ENCODE measurements at places on chromosomes 2 and 18. TPM values are rescaled to one million over a fixed set of nuclear protein-coding genes. Genes with fewer than 3 reads are reported as not detected.

Gene SCG2
- 0.97 TPM for total RNA-seq

Gene PJVK
- 1.3 TPM for total RNA-seq

Gene STON1
- 25.0 TPM for total RNA-seq

Gene GATA6
- total RNA-seq, result 5.2 TPM

Gene SLC40A1
- total RNA-seq, result 19.4 TPM

Gene OBSL1
- 67.0 TPM for total RNA-seq

Gene CTLA4
- not detected for total RNA-seq

Gene MEP1B
- 0.64 TPM for total RNA-seq

Gene SERPINB4
- total RNA-seq, result not detected

Gene IL1A
- total RNA-seq, result 0.32 TPM

Gene HOXD13
- total RNA-seq, result not detected

Gene IL36A
- total RNA-seq, result not detected

Gene PID1
- total RNA-seq, result 16.4 TPM

Gene VWA3B
- total RNA-seq, result not detected

Gene MAP2
- total RNA-seq, result 37.1 TPM

Gene DNPEP
- 65.7 TPM for total RNA-seq

Gene DSG1
- total RNA-seq, result not detected

All from fibroblast of villous mesenchyme (primary cell).